ENCODE measurements at places on chromosomes 7 and 10.

DNA sequence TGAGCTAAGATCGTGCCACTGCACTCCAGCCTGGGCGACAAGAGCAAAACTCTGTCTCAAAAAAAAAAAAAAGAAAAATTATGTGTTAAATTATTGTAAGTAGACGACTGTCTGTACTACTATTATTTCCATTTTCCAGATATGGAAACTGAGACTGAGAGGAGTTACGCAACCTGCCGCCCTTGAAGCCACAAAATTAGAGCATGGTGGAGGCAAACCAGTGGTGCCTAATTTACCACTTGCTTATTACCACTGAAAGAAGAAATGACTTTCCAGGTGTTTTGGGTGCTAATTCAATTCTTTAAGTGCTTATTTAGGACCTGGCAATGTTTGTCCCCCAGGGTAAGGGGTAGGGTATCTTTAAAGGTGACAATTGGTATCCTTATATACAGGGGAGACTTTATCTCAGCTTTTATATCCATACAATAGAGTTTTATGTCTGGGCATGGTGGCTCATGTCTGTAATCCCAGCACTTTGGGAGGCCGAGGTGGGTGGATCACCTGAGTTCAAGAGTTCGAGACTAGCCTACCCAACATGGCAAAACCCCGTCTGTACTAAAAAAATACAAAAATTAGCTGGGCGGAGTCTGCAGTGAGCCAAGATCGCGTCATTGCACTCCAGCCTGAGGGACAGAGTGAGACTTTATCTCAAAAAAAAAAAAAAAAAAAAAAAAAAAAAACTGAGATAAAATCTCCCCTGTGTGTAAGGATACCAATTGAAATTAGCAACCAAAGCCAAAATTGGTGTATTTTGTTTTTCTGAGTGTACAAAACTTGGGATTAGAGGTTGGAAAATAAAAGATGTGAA is 16.6 kb upstream of the CAMK1D start:
- no peak for DNase-seq

DNA sequence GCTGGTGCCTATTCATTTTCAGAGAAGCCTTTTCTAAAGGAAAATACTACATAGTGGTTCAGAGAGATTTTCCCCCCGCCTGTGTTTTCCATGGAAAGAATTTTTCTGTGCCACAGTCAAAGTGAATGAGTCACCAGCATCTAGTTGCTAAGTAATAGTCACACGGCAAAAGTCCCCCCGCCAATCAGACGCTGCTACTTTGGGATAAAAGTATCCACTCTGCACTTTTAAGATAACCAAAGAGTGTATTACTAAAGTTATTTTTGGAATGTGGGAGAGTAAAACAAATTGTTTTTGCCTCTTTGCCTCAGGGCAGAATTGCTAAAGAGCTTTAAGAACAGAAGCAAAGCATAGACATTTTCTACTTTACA is 23.5 kb downstream of the ABLIM1 start:
- no peak for DNase-seq

DNA sequence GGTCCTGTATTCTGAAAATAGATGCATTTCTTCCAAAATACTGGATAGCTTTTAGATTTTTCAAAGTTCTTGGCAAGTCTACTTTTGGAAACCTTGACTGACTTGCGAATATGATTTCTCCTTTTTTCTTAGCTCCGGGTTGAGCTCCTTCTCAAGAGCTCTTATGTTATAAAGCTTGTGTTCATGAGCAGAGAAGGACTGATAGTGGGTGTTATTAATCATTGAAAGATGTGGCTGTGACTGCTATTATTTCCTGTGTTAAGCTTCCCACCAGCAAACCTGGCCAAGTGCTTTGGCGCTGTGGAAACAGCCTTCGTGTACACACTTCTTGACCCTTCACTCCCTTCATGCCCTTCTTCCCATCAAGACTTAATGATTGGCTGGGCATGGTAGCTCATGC is 98.2 kb downstream of the KIAA1217 start:
- DNase-seq: no peak

GRCh38 chr7:139078911-139079310 is 30.6 kb downstream of the ZC3HAV1 start:
- no peak for DNase-seq

DNA sequence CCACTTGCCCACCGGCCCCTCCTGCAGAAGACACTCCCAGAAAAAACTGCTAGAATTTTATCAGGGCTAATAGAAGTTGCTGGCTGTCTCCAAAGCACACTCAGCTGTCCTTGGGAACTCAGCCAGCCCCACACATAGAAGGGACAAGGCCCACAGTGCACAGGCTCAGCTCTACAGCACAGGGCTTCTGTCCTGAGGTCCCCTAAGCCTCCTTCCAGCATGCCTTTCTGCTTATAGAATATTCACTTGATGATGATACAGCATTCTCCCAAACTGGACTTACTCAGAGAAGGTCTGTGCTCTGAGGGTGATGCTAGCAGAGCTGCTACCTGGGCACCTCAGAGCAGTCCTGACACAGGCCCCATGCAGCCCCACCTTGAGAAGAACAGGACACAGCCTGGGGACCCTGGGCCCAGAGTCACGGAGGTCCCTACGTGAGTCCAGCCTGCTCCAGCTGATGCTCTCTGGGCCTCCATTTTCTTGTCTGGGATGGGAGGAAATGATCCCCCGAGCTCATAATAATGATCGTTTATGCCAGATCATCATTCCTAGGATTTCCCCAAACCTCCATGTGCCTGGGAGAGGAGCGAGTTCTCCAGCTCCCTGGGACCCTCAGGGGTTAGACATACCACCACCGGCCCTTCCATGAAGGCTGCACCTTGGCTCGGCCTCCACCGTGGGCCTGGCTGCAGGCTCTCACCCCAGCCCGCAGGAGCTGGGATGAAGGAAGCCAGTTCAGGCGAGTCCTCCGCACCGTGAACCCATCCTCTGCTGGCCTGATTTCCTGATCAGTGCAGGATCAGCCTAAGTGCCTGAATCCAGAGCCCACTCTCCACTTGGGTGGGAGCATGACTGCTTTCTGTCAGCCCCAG is 145.6 kb downstream of the ZNF248 start:
- DNase-seq: no peak

GRCh38 chr7:13948019-13948801 is 41.3 kb downstream of the ETV1 start:
- DNase-seq: no peak
